CD4-positive, alpha-beta T cell treated with Interleukin-12 subunit alpha and Interleukin-12 subunit beta, for 1 hour (primary cell): ENCODE measurements at places on chromosomes 7 and 10.

DNA sequence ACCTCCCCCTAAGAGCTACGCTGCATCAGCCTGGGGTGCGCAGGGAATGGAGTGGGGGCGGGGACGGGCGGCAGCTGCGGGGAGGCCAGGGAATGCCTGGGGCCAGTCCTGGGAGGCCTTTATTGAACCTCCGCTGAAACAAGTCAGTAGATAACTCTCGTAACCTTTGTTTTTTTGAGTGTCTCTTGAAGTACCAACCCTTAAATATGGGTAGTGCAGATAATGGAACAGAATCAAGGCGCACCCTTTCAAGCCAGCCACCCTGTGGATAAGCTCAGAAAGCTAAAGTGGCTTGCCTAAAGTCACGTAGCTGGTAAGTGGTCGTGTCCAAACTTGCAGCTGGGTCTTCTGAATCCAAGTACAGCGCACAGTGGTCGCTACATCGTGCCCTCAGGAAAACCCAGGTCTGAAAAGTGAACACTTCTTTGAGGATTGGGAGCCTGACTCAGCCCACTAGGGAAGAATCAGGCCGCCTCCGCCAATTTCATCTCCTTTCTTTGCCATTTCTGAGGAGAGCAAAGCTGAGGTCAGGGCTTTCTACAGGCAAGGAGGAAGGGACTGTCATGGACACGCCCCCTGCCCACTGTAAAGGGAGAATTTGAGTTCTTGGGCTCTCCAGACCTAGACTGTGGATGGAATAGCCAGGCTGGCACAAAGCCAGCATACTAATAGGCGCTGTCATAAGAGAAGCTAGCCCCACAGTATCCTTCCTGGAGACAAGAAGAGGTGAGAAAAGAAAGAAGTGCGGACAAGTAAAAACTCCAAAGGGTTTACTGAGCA lies 3.2 kb upstream of the EGR2 start:
- no peak for DNase-seq

DNA sequence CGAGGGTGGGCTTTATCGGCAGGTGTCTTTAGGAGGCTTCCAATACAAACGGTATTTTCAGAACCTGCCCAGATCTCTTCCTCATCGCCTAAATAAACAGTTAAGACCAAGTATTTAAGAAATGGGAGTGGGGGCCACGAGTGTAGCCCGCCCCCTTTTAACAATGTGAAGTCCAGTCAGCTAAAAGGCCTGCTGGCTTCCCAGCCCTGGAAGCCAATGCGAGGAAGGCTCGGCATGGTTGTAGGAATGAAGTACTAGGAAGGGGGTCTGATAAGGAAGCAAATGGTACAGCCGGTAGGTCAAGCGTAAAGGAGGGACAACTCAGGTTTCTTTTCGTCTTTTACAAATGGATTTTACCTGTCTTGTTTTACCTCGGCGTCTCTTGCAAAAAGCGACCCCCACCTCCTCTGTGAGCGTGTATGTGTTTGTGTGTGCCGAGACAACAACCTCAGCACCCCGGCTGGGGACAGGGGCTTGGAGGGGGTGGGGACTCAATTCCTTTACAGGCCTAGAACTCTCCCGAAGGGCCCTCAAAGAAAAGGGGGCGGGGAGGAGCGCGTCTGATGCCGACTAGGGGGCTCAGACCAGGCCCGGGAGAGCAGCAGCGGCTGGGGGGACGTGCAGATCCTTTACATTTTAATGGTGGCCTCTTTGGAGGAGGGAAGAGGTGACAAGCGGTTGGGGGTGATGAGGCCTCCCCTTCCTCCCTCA lies 147.6 kb downstream of the GPR85 start:
- DNase-seq, result no peak

DNA sequence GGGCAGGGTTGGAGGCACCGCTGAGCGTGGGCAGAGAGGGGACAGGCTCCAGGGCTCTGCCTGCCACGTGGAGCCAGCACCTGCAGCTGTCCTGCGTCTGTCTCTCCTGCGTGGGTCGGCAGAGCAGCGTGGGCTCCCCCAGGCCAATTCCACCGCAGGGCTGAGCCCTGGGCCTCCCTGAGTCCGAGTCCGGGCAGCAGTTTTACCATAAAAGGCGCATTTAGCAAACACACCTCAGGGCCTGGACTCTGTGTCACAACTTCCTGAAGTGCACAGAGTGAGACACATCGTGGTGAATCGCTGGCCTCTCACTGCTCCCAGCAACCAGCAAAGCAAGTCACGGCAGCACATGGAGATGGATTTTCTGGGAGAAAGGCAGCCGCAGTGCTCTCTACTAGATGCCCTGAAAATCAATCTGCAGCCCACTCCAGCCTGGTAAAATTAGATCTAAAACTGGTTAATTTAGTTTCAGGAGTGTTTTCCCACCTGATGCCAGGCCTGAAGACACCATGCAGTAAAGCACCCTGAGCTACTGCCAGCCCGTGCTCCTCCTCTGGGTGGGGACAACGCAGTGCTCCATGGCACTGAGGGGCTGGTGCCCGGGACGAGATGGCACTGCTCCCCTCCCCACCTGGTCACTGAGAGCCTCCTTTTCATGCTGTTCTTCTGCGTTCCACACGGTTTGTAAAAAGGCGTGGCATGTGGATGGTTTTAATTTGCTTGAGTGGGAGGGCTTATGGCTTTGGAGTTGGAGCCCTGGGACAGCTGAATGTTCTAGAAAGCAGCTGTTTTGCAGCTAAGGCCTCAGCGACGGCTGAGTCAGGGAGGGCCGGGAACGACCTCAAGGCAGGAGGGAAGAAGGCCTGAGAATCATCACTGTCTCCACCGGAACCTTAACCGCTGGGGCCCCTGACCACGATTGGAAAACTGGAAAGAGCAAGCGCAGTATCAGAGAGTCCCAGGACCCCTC lies 336.9 kb downstream of the ADARB2 start:
- no peak for DNase-seq

DNA sequence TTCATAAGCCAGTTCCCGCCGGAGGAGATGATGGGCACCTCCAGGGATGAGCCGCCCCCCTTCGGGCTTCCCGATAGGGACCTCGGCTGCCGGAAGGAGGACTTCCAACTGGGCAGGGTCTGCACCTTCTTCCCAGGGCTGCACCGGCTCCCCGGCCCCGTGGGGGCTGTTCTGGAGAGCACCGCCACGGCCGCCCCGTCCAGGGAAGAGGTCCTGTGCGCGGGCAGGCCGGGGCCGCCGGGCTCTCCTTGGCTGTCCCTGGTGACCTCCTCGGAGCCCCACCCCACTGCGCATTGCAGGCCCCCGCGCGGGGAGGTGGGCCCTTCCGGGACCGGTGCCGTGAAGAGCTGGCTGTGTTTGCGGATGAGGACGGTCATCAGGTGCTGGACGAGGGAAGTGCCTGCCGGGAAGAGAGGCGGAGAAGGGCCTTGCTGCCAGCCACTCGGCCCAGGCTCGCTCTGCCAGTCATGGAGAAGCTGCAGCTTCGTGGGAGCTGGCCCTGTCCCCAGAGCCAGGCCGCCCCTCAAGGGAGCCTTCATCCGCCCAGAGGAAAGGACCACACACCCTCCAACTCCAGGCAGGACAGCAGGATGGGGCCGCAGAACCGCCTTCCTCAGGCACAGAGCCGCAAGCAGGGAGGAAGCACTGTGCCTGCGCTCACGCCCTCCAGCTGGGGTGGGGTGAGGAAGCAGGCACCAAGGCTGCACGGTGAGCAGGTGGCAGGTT lies 144.4 kb downstream of the MAPK8 start:
- no peak for DNase-seq

DNA sequence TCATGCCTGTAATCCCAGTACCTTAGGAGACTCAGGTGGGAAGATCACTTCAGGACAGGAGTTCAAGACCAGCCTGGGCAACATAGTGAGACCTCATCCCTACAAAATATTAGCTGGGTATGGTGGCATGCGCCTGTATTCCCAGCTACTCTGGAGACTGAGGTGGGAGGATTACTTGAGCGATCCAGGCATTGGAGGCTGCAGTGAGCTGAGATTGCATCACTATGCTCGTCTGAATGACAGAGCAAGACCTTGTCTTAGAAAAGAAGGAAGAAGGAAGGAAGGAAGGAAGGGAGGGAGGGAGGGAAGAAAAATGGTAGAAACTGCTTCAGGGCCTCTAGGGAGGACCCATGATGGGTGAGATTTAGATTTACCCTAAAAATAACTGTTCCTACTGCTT lies 112.3 kb downstream of the SPDYE5 start:
- no peak for DNase-seq

DNA sequence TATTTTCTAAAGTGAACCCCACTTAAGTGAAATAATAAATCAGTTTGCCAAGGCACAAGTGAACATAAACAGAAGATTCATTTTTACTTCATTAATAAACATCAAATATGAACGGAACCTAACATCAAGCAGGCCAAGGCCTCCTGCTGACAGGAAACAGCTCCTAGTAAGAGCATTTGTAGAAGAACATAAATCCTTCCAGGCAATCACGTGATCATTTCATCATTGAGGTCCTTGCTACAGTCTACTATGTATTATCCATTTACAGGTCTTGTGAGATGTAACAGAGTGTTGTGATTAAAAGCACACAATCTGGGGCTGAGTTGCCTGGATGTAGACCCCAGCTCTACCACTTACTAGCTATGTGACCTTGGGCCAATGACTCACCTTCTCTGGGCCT lies 70.6 kb downstream of the CALD1 start:
- DNase-seq, result no peak

DNA sequence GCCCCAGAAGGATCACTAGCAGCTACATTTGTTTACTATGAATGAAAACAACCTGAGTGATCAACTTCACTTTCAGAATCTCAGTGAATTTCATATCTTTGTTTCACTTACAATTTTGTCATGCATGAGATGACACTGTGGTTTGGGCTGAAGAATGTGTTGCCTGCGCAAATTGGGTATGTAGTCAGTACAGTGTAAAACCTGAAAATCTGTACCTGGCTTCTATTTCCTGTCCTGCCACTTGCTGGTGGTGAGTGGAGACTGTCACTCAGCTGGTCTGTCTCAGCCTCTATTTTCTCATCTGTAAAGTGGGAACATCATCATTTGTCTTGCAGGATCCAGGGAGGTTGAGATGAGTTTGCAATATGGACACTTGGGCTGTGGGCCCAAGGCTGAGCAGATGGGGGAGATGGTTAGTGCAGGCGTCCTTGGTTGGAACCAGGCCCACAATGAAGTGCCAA lies 118.0 kb downstream of the WDFY4 start:
- DNase-seq, result no peak

DNA sequence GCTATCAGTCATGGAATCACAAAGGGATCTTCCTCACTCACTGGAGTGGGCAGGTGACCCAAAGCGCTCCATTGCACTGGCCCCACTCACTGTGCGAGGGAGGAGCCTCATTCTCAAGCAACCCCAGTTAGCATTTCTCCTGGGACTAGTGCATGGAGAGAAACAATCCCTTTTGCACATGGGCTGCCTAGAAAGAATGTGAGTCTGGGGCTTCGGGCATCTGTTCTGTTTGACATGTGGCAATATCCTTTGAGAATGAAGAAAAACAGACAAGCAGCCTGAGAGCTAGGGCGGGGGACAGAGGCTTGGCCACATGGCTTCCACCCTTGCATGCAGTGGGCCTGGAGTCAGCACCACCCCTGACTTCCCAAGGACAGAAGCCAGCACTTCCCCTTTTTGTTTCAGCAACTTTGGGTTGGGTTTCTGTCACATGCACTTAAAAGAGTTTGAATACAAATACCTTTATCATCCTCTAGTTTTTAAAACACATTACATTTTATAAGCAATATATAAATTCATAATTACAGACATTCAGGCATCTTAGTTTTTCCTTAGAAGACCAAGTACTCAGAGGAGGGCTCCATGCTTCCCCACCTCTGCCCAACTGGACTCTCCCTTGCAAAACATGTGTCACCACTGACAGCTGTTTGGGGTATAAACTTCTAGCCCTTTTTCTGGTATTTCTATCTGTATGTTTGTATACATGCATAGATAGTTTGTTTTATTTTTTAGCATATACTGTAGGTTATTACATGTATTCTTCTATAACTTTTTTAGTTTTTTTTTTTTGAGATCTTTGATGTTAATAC lies 73.8 kb downstream of the RBM20 start:
- DNase-seq, result no peak

DNA sequence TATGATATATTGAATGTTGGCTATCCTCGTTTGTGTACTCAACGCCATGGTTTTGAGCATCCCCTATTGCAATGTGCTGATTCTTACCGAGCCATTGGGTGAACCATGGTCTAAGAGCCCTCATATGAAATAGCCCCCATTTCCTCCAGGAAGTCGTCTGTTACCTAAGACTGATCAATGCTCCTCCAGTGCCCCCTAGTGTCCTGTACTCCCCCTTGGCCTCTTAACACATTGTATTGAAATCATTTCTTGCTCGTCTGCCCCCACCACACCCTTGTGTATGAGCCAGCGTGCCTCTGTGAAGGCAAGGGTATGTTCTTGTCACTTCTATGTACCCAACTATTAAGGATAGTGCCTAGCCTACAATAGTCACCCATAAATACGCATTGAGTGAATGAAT lies 11.2 kb upstream of the SLC35B4 start:
- DNase-seq, result peak; percentile 64

- DNase-seq, result no peak
These were observed 277.1 kb downstream of the SNX13 start for GRCh38 chr7:17663061-17663675.
